ENCODE measurements at places on chromosomes 1 and 21.

DNA sequence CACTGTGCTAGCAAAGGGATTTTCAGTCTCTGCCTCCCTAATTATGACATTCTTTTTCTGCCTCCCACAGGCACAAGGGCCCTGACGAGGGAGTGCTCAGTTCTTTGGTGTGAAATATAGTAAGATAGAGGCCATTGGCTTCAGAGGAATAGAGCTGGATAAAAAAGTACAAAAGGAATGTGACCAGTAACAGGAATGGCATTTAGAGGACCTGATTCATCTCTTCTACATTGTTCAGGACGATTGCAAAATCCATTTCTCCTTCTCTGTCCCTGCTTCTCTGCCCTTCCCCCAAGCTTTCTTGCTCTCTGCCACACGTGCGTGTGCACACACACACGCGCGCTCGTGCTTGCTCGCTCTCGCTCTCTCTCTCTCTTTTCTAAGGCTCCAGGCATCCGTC, 668.2 kb downstream of the KIF26B start:
- no peak for DNase-seq

- no peak for DNase-seq
Measured at GRCh38 chr1:39394598-39394997, 96.8 kb upstream of the BMP8A start.

DNA sequence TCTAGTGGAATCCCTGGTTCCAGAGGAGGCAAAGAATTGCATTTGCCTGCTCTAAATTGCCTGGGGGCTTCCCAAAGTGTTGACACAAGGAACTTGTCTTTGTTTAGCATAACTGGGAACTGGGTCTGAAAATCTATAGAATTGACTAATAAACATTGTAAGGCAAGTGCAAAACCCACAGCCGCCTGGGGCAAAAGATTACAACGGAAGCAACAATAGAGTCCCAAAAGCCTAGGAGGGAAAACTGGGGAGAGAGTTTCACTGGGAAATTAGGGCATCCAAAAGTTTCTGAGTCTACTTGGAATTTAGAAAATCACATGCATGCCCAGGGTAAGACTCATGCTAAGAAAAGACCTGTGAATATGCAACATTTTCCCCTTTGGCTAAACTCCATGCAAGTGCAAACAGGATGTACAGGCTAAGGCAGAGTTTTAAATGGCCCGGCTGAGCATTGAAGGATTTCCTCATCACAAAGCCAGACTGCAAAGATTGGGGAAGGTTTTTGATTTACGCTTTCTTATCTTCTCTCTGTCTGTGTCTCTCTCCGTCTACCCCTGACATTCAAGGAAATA, 725.3 kb upstream of the NCAM2 start:
- DNase-seq: no peak

DNA sequence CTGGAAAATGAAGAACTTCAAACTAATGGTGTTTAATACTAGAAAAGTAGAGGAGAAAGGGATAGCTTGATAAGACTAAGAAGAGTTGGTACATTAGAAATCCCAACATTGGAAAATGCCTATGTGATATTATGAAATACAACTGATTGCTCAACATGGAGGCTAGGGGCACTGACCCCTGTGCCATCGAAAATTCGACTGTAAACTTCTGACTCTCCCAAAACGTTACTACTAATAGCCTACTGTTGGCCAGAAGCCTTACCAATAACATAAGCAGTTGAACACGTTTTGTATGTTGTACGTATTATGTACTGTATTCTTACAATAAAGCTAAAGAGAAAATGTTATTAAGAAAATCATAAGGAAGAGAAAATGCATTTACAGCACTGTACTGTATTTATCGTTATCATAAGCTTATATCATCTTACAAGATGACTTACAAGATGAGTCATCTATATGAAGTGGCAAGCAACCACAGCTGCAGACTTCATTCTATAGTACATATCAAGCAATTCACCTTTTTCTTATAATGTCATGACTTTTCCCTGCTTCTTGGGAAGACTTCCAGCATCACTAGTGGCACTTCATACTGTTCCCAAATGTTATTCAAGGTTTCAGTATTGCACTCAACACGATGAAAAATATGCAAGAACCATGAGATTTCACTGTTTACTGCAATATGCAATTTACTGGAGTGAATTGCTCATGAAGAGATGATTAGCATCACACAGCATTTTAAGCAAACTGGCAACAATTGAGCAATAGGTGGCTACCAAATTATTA, 12.9 kb upstream of the CTSK start:
- DNase-seq: no peak

DNA sequence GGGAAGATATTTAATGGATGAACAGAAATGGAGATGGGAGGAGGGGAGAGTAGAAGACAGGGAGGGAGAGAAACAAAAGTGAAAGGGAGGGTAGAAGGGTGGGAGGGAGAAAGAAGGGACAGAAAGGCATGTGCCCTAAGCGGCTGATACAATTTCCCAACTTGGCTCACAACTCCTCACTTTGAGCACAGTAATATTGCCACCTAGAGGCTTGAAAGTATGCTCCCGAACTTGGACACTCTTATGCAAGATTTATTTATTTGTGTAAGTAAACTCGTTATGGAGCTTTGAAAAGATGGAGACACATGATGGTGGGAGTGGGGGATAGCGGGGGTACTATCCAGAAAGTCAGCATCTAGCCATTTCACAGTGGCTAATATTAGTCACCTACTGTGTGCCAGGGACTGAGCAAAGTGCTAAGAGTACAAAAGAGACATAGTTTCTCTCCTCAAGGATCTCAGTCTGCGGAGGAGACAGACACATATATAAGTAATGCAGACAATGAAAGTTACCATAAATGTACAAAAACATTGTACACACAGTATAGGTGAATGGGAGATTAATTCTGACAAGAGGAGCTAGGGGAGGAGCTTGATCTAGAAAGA, 189.7 kb downstream of the SEC16B start:
- peak; percentile 31 for DNase-seq

- no peak for DNase-seq
Measured at GRCh38 chr21:15365751-15366392, 301.1 kb upstream of the NRIP1 start.

DNA sequence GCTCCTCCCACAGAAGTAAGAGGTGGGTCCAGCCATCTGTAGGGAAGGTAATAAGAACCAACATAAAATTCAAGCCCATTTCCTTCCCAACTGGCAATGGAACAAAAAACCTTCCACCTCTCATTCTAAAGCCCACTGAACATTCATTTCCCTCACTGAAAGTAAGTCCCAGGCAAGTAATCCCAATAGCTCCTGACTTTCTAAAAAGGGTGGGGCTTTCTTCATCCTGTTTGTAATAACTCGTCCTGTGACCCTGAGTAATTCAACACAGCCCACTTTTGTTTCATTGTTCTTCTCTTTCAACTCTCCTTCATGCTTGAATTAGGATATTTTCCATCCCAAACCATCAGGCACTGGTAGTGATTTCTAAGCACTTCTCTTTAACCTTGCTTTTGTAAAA, 74.9 kb downstream of the DAB1 start:
- DNase-seq: no peak

GRCh38 chr1:50989694-50990093, 19.6 kb downstream of the CDKN2C start:
- DNase-seq: no peak

DNA sequence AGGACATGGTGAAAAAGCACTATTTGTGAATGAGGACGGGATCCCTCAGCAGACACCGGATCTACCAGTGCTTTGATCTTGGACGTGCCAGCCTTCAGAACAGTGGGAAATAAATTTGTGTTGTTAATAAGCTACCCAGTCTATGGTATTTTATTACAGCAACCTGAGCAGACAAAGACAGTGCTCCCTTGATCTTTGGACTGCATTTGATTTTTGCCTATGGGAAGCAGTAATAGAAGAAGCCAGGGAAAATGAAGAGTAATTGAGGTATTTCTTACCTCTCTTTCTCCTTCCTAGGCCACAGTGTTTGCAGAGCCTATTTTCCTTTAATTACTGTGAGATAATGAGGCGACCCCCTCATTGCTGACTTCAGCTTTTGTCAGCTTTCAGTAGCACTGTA, 87.9 kb downstream of the PDE4B start:
- DNase-seq: no peak
